ENCODE measurements at places on chromosomes 2 and 18. TPM values are rescaled to one million over a fixed set of nuclear protein-coding genes. Genes with fewer than 3 reads are reported as not detected.

DNA sequence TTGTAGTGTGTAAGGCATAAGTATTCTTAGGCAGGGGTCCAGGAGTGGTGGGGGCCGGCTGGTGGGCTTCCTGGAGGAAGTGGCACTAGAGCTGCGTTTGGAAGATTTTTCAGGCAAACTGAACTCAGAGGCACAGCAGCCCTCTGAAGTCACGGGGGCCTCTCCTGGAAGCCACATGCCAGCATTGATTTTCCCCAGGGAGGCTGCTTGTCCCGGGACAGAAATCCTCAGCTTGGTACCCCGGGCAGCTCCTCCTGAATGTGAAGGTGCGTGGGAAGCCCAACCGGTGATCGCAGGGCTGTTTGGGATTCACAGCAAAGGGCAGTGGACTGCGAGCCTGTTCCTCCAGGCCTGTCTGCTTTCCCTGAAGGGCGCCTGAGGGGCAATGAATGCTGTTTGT lies 1.6 kb upstream of the PDIA6 start:
- no peak overlapping the region for H3K4me3 ChIP-seq
- no peaks in the 10 kb centered on the region for H3K27me3 ChIP-seq
- H3K4me1 ChIP-seq = peaks cover 19% of the 10 kb centered on the region
- DNase-seq = no peak

The NGEF gene
- not detected for total RNA-seq

The FRZB gene
- total RNA-seq = not detected

The GALNT13 gene
- total RNA-seq = not detected

DNA sequence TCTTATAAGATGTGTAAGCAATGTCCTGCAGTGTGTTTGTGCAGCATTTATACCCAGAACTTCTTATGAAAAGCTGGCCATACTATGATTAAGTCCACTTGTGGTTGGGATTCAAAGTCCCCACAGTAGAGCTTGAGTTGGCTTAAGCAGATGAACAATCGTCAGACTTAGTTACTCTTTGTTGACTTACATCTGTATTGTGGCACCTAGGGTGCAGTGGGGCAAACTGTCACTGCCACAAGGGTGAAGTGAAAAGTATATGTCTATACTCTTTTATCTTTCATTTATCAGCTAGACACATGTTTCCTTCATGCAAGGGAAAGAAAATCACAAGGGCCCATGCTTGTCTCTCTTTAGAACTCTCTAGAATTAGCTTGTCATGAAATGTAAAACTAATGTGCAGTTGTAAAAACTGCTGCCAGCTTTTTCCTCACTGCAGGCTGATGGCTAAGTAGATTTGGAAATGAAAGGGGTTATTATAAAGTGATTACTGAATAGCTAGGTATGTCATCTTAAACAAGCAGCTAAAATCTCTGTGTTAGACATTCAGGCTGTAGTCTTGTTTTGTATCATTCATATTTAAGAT lies 474.5 kb downstream of the PTPRM start:
- no peak overlapping the region for H3K27ac ChIP-seq
- no peaks in the 10 kb centered on the region for H3K27me3 ChIP-seq
- H3K4me1 ChIP-seq = no peaks in the 10 kb centered on the region
- DNase-seq = no peak

DNA sequence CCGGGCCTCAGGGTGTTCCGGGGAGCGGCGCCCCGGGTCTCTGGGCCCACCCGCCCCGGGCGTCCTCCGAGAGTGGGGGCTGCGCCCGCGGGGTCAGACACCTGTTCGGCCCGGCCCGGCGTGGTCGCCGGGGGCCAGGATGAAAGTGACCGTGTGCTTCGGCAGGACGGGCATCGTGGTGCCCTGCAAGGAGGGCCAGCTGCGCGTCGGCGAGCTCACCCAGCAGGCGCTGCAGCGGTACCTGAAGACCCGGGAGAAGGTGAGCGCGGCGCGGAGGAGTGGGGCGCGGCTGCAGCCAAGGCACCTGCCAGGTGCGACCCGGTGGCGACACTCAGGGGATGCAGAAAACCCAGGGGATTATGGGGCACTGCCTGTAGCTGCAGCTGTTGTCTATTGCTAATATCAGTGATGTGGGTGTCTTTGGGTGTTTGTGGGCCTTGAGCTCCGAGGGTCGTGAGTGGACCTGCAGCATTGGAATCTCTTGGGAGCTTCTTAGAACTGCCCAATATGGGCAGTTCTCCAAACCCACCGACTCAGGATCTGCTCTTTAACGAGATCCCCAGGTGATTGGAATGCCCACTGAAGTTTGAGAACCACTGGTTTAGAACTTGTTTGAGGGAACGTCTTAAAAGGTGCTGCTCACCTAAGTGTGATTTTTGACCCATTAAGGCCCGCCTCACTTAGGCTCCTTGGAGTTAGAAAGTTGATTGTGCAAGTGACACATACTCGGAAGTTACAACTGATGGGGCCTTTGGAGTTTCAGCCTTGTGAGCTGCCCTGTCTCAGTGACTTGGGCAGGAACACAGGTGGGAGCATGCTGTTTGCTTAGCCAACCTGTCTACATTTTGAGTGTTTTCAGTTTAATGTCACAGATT lies 823 bp downstream of the PARD3B start:
- DNase-seq = no peak
- no peak overlapping the region for H3K27ac ChIP-seq
- H3K27me3 ChIP-seq = peaks cover 7% of the 10 kb centered on the region
- no peaks in the 10 kb centered on the region for H3K36me3 ChIP-seq
- no peak overlapping the region for H3K4me3 ChIP-seq

- no peaks in the 10 kb centered on the region for H3K4me1 ChIP-seq
- DNase-seq = no peak
- H3K4me3 ChIP-seq = no peak overlapping the region
- no peaks in the 10 kb centered on the region for H3K36me3 ChIP-seq
- no peak overlapping the region for H3K27ac ChIP-seq
Measured at GRCh38 chr2:219663116-219663762, 35.8 kb downstream of the SLC4A3 start.

The CMPK2 gene
- 8.6 TPM for total RNA-seq

The SLC23A3 gene
- 0.89 TPM for total RNA-seq

DNA sequence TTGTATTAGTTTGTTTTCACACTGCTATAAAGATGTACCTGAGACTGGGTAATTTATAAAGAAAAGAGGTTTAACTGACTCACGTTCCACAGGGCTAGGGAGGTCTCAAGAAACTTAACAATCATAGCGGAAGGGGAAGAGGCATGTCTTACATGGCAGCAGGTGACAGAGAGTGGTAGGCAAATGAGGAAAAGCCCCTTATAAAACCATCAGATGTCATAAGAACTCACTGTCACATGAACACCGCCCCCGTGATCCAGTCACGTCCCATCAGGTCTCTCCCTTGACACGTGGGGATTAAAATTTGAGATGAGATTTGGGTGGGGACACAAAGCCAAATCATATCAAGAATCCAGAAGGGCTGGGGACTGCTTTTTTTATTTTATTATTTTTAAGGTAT lies 120.0 kb downstream of the GALNT14 start:
- no peaks in the 10 kb centered on the region for H3K27me3 ChIP-seq
- no peaks in the 10 kb centered on the region for H3K36me3 ChIP-seq
- H3K4me1 ChIP-seq = no peaks in the 10 kb centered on the region

GRCh38 chr2:218425531-218425930 lies 6.6 kb downstream of the VIL1 start:
- no peak overlapping the region for H3K27ac ChIP-seq
- H3K36me3 ChIP-seq = no peaks in the 10 kb centered on the region
- DNase-seq = no peak
- H3K4me1 ChIP-seq = peaks cover 5% of the 10 kb centered on the region
- no peaks in the 10 kb centered on the region for H3K27me3 ChIP-seq
- no peak overlapping the region for H3K4me3 ChIP-seq

The DNAJB2 gene
- total RNA-seq = 70.3 TPM

- H3K4me1 ChIP-seq = peaks cover 9% of the 10 kb centered on the region
- H3K4me3 ChIP-seq = no peak overlapping the region
- no peak overlapping the region for H3K27ac ChIP-seq
- no peak for DNase-seq
- no peaks in the 10 kb centered on the region for H3K36me3 ChIP-seq
Measured at GRCh38 chr18:58666176-58666575, 5.1 kb upstream of the MALT1 start.

The DCAF17 gene
- 20.0 TPM for total RNA-seq

The TRIB2 gene
- 84.5 TPM for total RNA-seq

DNA sequence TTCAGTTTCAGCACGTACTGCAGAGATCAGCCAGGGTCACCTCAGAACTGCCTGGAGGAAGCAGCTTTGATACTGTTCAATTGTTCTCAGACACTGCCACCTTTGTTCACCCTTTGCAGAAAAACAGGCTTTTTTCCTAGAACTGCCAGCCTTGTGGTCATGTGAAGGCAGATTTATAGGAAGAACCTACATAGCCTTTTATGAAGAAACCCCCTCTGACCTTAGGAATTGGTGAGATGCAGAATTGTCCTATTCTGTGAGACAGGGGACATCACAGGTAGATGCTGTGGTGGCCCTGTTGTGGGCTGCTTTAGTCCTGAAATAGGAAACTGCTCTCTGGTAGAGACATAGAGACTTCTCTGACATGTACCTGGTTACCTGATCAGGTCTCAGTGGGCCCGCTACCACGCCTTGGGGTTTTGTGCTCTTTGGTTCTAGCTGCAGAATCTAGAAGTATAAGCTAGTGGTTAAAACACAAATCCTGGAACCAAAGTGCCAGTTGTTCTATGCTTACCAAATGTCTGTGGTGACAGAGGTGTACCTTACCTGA lies 206.6 kb downstream of the AGPS start:
- no peak overlapping the region for H3K27ac ChIP-seq
- no peaks in the 10 kb centered on the region for H3K36me3 ChIP-seq
- H3K4me3 ChIP-seq = no peak overlapping the region

GRCh38 chr2:166239548-166239947 lies 111.7 kb upstream of the SCN1A start:
- no peak for DNase-seq
- no peaks in the 10 kb centered on the region for H3K27me3 ChIP-seq
- no peak overlapping the region for H3K27ac ChIP-seq
- H3K36me3 ChIP-seq = no peaks in the 10 kb centered on the region

DNA sequence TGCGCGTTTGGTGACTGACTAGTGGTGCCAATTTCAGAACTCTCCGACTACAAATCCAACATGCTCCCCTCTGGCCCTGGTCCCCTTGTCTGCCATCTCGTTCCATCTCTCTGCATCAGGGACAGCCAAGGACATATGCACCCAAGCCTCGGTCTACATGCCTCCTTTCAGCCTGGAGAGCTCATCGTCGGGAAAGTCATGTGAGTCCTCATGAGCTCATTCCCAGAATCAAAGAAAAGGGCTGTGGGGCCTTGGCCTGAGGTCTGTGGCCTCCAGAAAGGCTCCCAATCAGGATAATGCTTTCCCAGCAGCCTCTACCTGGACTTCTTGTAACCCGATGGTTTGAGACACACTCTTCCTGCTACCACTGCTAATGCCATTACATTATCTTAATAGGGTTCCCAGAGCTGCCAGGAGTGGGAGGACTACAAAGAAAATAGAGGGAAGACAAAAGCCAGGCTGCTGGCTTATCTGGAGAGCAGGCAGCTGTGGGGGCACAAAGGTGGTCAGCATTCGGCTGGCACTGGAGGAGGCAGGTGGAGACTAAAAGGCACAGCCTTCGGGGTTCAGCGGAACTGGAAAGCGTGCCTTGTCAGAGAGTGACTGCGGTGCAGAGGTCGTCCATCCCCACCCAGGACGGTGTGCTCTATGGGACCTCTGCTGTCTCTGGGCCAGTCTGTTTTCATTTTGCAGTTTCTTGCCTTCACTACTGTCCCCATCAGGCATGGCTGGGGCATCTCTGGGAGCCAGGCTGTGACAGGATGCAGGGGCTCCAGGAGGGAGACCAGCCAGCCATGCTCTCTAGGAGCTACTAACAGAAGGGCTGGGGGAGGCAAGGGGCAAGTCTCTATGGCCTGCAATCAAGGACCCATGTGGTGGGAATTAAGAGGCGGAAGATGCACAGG lies 104.4 kb upstream of the SMAD2 start:
- no peak overlapping the region for H3K4me3 ChIP-seq
- H3K27ac ChIP-seq = no peak overlapping the region
- peak; percentile 4 for DNase-seq
- H3K36me3 ChIP-seq = no peaks in the 10 kb centered on the region
- no peaks in the 10 kb centered on the region for H3K4me1 ChIP-seq
- H3K27me3 ChIP-seq = no peaks in the 10 kb centered on the region

GRCh38 chr2:227871375-227871791 lies at the start of gene DAW1:
DAW1 (plus strand) TSS chr2:227871631; CDS start chr2:227871690, 59 bp downstream.
- no peaks in the 10 kb centered on the region for H3K36me3 ChIP-seq
- H3K4me3 ChIP-seq = no peak within 1 kb of the TSS
- H3K4me1 ChIP-seq = no peaks in the 10 kb centered on the region

The SMAD4 gene
- 92.7 TPM for total RNA-seq

GRCh38 chr2:229330952-229331351 lies 59.9 kb upstream of the PID1 start:
- no peaks in the 10 kb centered on the region for H3K27me3 ChIP-seq
- H3K27ac ChIP-seq = peak overlapping the region; percentile 52
- H3K36me3 ChIP-seq = no peaks in the 10 kb centered on the region
- H3K4me1 ChIP-seq = peaks cover 3% of the 10 kb centered on the region
- peak; percentile 3 for DNase-seq

DNA sequence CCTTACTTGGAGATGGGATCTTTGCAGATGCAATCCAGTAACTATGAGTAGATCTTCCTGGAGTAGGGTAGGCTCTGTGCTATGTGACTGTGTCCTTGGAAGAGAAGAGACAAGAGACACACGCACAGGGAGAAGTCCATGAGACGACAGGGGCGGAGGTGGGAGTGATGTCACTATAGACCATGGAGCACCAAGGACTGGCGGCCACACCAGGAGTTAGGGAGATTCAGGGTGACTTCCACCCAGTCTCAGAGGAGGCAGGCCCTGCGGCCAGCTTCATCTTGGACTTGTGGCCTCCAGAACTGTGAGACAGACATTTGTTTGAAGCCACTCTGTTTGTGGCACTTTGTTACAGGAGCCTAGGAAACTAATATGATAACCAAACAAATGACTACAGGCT lies 177.8 kb downstream of the INHBB start:
- no peaks in the 10 kb centered on the region for H3K36me3 ChIP-seq
- DNase-seq = no peak
- H3K27me3 ChIP-seq = peaks cover 3% of the 10 kb centered on the region
- H3K4me3 ChIP-seq = no peak overlapping the region
- no peaks in the 10 kb centered on the region for H3K4me1 ChIP-seq

The FEV gene
- not detected for total RNA-seq

Data from natural killer cell (primary cell).